ENCODE measurements at places on chromosomes 2 and 18.

DNA sequence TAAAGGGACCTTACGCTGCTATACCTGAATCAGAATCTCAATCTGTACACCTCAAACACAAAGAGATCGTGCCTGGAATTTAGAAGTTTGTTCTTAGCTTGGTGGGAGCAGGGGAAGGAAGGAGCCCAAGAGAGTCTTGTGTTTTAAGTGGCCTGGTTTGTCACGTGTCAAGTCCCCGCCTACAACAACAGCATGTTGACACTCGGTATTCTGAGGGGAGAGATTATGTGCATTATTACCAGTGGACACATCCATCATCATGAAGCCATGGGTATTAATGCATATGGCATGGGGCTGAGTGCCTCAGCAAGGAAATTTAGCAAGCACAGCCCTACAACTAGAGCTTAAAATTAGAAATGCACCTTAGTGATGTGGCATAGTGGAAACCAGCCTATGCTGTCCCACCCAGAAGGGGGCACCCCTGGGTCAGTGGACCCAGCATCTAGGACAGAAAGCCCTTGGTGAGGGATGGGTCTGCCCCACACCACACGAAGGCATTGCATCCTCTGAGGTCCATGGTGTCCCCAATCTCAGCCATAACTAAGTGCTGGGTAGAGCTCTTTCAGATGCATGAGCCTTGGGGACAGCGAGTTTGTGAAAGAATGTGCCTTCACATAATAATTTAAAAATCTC is 138.7 kb downstream of the MGAT5 start:
- H3K36me3 ChIP-seq, result peaks cover 2% of the 10 kb centered on the region
- no peak overlapping the region for H3K4me3 ChIP-seq
- peaks cover 30% of the 10 kb centered on the region for H3K4me1 ChIP-seq
- no peaks in the 10 kb centered on the region for H3K27me3 ChIP-seq

- H3K4me3 ChIP-seq, result no peak overlapping the region
- H3K27me3 ChIP-seq, result no peaks in the 10 kb centered on the region
- DNase-seq, result no peak
- H3K4me1 ChIP-seq, result no peaks in the 10 kb centered on the region
- no peak overlapping the region for H3K27ac ChIP-seq
- H3K36me3 ChIP-seq, result no peaks in the 10 kb centered on the region
Observed at GRCh38 chr2:24469148-24469650, 21.9 kb upstream of the NCOA1 start.

- no peaks in the 10 kb centered on the region for H3K4me1 ChIP-seq
- H3K4me3 ChIP-seq, result no peak overlapping the region
- peaks cover 12% of the 10 kb centered on the region for H3K36me3 ChIP-seq
- no peak for DNase-seq
- no peaks in the 10 kb centered on the region for H3K27me3 ChIP-seq
- peak overlapping the region; percentile 26 for H3K27ac ChIP-seq
Observed at GRCh38 chr2:47868611-47869352, 37.5 kb downstream of the FBXO11 start.

- H3K27me3 ChIP-seq, result no peaks in the 10 kb centered on the region
- DNase-seq, result no peak
- peaks cover 4% of the 10 kb centered on the region for H3K36me3 ChIP-seq
- no peak overlapping the region for H3K27ac ChIP-seq
Observed at GRCh38 chr2:11758187-11758586, 11.8 kb downstream of the LPIN1 start.

GRCh38 chr2:58228299-58228698 is 12.8 kb downstream of the FANCL start:
- no peaks in the 10 kb centered on the region for H3K4me1 ChIP-seq
- H3K27ac ChIP-seq, result no peak overlapping the region
- H3K27me3 ChIP-seq, result no peaks in the 10 kb centered on the region
- no peak overlapping the region for H3K4me3 ChIP-seq

DNA sequence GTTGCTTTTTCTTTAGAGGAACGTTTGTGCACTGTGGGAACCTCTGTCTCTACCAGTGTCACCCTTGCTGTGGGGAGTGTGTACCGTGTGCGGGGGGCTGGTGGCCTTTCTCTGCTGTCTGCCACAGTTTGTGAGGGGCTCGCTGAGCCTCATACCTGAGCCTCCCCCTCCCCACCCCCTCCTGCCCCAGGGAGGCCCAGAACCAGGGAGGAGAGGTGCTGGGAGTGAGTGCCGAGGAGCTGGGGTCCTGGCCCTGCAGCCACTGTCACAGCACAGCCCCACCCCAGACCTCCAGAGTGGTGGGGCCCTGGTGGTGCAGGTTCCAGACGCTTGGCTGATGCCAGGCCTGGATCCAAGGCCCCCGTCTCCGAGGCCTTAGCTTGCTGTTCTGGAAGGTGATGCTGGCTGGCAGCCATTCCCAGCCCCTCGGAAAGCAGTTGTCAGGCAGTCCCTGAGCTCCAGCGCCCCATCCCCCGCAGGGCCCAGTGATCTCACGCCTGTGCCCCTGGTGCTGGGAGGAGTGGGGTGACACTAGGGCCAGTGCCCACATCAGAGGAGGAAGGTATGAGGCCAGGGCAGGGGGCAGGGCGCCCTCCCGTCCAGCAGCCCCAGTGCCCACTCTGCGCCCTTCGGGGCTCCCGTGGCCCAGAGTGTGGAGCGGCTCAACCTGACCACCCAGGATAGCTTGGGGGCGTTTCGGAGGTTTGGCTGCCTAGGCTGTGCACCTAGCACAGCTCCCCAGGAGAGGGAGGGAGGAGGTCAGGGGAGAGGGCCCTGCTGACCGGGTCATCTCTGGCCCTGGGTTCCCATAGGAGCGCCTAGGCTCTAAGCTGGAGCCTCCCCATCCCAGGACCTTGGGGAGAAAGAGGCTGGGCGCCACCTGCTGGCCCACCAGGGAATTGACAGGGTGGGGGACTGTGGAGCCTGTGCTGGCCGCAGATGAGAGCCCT is 53.0 kb upstream of the ALPP start:
- no peak overlapping the region for H3K27ac ChIP-seq
- no peaks in the 10 kb centered on the region for H3K36me3 ChIP-seq
- H3K4me3 ChIP-seq, result no peak overlapping the region
- H3K27me3 ChIP-seq, result no peaks in the 10 kb centered on the region
- DNase-seq, result peak; percentile 34

GRCh38 chr2:60527762-60528161 is 25.7 kb downstream of the BCL11A start:
- no peak overlapping the region for H3K4me3 ChIP-seq
- no peak overlapping the region for H3K27ac ChIP-seq
- H3K36me3 ChIP-seq, result peaks cover 24% of the 10 kb centered on the region

All from small intestine (tissue), 16 donors.